A172 (cell line): ENCODE measurements at places on chromosomes 6 and 20. TPM values are rescaled to one million over a fixed set of nuclear protein-coding genes. Genes with fewer than 3 reads are reported as not detected.
A peak's percentile ranks its signal among the peaks of the same experiment; 100 is the strongest.

- no peak for DNase-seq
Measured at GRCh38 chr6:103870970-103871369, 988.7 kb downstream of the HACE1 start.

DNA sequence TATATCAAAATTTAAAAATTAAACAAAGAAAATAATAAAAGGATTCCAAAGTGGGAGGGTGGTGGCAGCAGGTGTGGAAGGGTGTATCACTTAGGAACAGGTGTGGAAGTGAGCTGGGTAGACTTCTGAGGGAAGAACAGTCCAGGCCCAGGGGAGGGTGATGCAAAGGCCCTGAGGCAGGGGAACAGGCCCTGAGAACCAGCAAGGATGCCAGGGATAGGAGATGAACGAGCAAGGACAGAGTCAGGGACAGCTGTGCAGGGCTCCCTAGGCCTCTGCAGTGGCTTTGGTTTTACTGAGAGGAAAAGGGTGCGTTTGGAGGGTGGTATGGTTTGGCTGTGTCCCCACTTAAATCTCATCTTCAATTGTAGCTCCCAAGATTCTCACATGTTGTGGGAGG, 9.4 kb upstream of the RAET1E start:
- DNase-seq = no peak

PGBD1 gene
- total RNA-seq = 9.1 and 12.0 TPM in 2 replicates

GPX5 gene
- total RNA-seq = not detected in 2 replicates

GRCh38 chr20:37356387-37356786, 10.4 kb downstream of the SRC start:
- DNase-seq = peak; percentile 52

DNA sequence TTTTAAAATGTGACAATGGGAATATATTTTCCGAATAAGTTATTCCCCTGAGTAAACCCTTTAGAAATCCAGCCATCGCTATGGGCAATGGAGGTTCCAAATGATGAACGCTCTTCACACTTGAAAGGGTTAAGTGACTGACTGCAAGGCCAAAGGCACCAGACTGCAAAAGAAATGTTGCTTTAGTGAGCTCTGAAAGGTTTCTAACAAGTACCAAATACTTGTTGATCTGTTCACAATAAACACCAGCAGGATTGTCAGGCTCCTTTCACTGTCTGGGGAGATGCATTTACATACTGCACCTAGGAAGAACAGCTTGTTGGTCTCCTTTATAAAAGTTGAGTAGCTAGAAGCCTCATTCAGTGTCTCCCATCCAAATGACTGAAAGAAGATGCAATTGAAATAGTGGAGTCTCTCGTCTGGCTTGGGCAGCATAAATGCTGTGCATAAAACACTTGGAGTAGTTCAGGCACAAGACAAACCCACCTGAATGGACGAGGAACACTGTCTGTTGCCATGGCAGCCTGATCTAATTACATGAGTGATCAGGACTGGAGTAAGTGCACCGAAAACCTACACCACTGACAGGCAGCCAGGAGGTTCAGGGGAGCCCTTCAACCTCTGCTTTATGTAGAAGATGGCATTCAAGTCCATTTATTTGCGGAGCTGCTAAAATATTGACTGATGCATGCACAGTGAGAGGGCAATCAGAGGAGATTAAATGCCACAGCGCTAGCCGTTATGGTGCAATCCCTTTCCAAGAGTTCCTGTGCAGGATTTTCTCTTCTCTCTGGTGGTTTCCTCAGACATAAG, 2.9 kb downstream of the ATXN1 start:
- no peak for DNase-seq

HRH3 gene
- total RNA-seq = not detected in 2 replicates

GRCh38 chr6:76593668-76594067, 521.2 kb upstream of the IMPG1 start:
- DNase-seq = no peak

GRCh38 chr6:138590796-138591709, 91.8 kb upstream of the NHSL1 start:
- peak; percentile 62 for DNase-seq

DNA sequence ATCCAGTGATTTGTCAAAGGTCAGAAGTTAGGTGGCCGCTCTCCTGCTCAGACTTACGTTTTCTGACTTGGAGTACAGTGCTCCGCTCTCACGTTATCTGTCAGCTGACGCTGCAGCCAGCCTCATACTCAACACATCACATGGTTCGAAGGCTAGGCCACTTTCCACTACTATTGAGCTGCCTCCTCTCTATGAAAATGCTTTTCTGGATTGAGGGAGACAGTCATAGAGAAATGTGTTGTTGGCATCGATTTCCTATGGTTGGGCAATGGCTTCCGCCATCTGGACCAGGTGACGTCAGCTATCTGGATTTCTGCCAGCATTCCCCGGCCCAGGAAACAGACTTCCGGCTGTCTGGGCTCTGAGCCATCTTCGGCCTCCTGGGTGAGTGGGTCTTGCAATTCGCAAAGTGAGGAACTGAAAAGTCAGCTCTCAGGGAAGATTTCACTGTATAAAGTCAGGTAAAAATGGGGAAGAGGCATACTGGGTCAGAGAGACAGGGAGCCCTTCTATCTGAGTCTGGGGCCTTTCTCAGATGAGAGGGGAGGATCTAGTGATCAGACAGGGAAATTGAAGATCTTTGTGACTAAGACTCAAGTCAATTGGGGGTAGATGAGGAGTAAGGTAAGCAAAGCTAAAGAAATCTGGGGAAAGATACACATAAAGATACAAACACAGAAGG, 37.5 kb upstream of the IER3 start:
- DNase-seq = peak; percentile 96

- DNase-seq = no peak
Measured at GRCh38 chr6:136411025-136411325, 121.3 kb upstream of the BCLAF1 start.

OTOR gene
- not detected in 2 replicates for total RNA-seq

DNA sequence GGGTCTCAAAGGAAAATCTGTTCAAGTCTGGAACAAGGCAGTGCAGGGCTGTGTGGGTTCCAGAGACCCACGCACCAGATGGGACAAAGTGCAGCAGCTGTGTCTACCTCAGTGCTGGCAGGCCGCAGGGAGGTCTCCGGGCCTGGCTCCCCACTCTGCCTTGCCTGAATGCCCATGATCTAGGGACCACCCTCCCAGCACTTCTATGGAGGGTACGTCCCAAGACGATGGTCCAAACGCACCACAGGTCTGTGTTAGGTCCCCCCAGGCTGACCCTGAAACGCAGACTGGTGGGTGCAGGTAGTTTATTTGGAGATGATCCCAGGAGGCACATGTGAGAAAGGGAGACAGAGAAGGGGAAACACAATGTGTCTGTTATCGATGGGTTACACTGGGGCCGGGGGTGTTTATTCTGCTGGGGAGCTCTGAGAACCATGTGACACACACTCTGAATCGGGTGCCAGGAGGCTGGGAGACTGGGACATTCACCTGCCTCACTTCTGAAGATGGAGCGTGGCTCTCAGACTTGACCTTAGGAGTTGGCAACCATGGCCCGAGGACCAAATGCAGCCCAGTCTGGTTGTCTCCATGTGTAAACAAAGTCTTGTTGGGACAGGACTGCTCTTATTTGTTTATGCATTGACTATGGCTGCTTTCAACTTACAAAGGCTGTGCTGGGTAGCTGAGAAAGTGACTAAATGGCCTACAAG, 21.7 kb downstream of the CST9L start:
- no peak for DNase-seq

TREML2 gene
- total RNA-seq = not detected in 2 replicates

- DNase-seq = peak; percentile 57
Measured at GRCh38 chr20:16517946-16518783, 55.1 kb downstream of the KIF16B start.

LHFPL5 gene
- total RNA-seq = not detected in 2 replicates

CCN5 gene
- total RNA-seq = not detected in 2 replicates

- no peak for DNase-seq
Measured at GRCh38 chr6:5520796-5521195, 259.5 kb downstream of the FARS2 start.
